ENCODE measurements at places on chromosomes 1 and 21.

- DNase-seq: no peak
Measured at GRCh38 chr1:41199375-41199774, 42.7 kb downstream of the SCMH1 start.

- no peak for DNase-seq
Measured at GRCh38 chr1:201198598-201198997, 8.0 kb downstream of the IGFN1 start.

- no peak for DNase-seq
Measured at GRCh38 chr1:193569096-193569982, 382.9 kb upstream of the B3GALT2 start.

GRCh38 chr1:164891615-164892014 lies 332.6 kb downstream of the PBX1 start:
- no peak for DNase-seq

DNA sequence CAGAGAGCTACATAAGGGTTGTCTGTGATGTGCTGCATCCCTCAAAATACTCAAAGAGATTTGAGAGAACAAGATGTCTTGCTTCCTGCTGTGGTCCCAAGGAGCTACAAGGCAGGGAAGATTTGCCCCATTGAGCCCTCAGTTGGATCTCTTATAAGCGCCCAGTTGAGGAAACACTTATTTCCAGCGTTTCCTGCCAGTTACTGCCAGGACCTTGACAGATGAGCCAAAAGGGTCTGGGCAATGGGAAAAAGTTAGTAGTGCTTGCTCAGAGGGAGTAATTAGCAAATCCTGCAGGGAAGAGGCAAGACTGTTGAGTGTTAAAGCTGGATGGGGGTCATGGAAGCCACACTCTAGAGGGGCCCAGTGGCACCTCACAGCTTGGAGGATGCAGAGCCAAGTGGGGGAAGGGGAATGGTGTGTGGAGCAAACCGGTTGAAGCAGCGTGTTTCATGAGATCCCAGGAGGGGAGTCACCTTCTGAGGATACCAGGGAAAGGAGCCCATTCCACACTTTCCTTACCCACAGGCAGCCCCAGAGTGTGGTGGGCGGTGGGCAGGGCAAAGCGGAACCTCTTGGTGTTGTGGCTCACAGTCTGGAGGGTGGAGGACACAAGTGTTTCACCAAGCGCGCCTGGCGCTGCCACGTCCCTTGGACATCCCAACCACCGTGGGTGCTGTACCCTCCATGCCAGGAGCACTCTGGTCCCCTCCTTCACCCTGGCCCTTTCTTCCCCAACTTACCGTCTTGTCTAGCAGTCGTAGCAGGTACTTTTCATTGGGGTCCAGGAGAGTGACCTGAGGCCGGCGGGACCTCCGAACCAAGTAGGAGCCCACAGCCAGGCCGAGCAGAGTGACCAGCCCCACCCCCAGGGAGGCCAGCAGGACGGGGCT lies 805 bp downstream of the CYB5R1 start:
- no peak for DNase-seq

GRCh38 chr1:10319750-10320149 lies 79.1 kb upstream of the PGD start:
- DNase-seq: no peak

GRCh38 chr1:77639557-77640069 lies 42.8 kb downstream of the ZZZ3 start:
- no peak for DNase-seq

DNA sequence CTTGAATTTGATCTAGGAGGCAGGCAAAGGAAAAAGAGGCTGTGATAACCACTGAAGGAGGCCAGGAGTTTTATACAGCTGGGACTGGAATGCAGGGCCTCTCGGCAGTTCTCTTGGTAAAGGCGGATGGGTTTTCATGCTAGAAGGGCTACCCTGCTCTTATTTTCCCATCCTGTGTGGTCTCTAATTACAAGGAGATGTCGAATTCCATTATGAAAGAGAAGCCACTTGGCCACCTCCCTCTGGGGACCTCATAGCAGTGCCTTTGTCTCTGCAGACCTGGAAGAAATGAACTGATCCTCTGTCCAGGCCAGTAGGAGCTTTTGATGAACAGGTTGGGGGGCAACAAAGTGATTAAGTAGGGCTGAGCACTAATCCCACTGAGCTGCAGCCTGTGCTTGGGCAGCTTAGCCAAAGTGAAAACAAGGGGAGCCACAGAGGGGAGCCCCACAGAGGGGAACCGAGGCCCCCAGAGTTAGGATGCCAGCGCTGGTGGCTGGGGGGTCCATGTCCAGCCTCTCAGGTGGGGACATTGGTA lies 42.2 kb upstream of the BCAR3 start:
- DNase-seq: no peak

Data from body of pancreas (tissue), 4 donors.